Glutamatergic neuron (in vitro differentiated cells): ENCODE measurements at places on chromosomes 3 and 15. TPM values are rescaled to one million over a fixed set of nuclear protein-coding genes. Genes with fewer than 3 reads are reported as not detected.
A peak's percentile ranks its signal among the peaks of the same experiment; 100 is the strongest.

DNA sequence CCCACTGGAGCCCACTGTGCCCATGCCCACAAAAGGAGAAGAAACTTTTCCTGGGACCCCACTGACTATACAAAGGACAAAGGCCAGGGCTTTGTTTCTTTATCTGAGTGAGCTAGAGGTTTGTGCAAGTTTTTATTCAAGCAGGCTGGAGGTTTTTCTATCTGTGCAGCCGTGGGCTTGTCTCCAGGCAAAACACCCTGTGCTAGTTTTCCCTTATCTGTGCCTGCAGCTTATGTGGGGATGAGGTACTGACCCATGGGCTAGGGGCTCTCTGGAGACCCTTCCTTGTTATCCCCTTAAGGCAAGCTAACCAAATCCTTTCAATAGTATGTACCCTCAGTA is 545.5 kb downstream of the ZPLD1 start:
- no peak for DNase-seq

DNA sequence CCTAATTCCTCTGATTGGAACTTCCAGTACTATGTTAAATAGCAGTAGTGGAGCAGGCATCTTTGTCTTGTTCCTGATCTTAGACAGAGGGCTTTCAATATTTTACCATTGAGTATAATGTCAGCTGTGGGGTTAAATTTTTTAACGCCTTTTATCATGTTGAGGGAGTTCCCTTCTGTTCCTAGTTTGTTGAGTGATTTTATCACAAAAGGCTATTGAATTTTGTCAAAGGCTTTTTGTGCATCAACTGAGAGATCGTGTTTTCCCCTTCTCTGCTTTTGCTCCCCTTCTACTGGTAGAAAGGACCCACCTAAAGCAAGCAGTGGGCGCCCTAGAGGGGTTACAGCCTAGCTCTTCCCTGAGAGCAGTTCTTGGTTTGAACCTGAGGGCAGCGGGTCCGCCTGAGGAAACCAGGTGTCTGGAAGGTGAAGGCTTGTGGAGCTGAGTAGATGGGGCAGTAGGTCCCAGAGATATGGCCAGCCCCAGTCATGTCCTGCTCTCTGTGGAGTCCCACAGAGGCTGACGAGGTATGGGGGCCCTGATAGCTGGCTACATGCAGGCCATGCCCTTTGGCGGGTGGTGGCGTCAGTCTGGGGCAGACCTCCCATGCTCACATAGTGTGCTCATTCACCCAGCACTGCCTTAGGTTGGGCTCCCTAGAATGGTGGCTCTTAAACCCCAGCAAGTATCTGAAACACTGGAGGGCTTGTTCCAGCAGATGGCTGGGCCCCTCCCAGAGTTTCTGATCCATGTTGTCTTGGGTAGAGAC is 11.3 kb downstream of the HDAC11 start:
- no peak for DNase-seq

DNA sequence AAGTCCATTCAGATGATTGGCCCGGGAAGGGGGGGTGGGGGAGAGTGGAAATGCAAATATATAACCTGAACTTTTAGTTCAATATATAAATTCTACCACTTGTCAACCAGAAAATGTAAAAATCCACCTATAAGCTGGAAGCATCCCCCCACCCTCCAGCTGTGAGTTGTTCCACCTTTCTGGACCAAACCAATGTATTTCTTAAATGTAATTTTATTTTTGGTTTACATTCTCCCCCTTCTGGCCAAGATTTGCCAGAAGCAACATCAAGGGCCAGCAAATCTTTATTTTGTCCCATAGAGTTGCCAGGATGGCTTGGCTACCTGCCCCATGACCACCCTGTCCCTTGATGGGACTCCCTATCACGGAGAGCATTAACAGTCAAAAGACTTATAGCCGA is 545.7 kb downstream of the TBL1XR1 start:
- DNase-seq = no peak

- no peak for DNase-seq
Measured at GRCh38 chr3:69752241-69752640, 13.0 kb downstream of the MITF start.

DNA sequence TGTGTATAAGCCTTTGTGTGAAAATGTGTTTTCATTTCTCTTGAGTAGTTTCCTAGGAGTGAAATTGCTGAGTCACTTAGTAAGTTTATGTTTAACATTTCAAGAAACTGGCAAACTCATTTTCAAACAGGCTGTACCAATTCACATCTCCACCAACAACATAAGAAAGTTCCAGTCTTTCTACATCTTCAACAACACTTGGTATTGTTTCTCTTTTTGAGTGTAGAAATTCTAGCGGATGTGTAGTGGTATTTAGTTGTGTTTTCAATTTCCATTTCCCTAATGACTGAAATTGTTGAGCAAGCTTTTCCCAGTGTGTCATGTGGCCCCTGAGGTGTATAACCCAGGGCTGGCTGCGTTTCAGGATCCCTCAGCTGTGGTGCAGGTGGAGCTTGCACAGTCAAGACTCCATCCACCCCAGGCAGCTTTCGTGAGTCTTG is 258.5 kb downstream of the PDCD6IP start:
- no peak for DNase-seq

DNA sequence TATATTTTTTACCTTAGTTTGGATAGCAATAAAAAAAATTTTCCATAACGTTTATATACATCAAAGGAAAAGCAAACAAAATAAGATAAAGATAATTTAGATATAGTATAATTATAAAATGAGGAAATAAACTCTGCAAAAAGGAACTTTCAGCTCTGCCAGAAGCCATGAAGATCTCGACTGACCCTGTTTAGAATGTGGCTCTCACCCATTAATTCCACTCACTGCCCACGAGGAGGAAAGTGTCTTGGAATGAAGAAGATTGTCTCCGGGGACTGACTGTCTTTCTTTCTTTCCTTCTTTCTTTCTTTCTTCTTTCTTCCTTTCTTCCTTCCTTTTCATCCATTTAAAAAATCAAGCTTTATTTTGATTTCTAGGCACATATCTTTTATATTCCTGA is 20.1 kb upstream of the PRR20G start:
- no peak for DNase-seq

GRCh38 chr3:161356287-161356686 is 15.0 kb downstream of the SPTSSB start:
- no peak for DNase-seq

- DNase-seq = no peak
Measured at GRCh38 chr15:85778107-85778776, 16.5 kb downstream of the KLHL25 start.

DNA sequence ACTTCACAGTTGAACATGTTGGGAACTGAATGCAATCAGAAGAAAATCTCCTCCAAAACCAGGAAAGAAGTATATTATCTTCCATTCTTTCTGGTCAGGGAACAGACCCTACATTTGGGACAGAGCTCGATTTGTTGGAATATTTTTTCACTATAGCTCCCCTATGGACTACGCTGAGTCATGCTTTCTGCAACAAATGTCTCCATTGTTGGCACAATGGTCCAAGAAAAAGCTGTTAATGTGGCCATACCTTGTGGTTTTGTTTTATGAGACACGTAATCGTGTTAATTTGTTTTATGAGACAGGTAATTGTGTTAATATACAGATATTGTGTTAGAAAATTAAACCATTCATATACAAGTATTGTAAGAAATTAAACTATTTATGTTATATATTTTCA is 101.4 kb downstream of the TGFBR2 start:
- no peak for DNase-seq

- no peak for DNase-seq
Measured at GRCh38 chr3:46928282-46928681, 48.3 kb downstream of the CCDC12 start.

DNA sequence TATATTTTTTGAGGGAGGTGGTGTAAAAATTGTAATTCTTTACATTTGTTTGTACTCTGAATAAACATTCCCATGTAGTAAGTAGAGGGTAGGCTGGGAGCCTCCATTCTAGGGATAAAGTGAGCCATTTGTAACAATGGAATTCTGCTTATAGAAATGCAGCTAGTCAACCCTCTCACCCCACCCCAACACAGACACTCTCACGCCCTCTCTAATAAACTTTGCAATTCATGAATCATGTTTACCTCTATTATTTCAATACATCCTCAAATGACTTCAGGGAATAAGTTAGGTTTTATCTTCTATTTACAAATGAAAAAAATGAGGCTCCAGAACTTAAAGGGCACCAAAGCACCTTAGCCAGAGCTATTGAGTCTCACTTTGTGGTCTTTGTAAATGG is 56.5 kb upstream of the PDZRN3 start:
- no peak for DNase-seq

DNA sequence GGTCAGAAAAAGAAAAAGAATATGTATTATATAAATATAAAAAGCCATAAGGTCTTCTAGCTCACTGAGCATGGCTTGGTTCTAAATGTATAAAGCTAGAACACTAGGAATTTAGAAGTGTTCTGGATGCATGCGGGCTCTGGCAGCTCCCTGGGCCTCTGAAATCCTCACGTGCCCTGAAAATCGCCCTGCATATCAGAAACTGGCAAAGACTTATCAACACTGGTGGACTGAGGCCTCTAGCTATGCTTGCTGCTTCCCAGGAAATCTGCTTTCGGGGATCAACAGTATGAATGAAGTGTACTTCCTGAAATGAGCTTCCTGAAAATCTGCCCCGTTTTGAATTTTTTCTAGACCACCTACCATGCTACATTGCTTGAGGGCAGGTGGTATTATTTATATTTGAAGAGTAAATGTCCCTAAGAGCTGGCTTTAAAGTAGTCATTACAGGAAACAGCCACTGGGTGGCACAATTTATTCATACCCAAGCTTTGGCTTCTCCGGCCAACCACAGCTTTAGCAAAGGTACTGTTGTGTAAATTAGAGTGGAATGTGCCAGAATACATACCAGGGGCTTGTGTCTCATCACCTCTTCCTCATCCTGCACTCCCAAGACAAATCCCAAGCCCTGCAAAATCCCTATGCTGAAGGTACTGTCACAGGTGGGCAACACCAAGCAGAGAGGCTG is 17.7 kb downstream of the CRTAP start:
- peak; percentile 42 for DNase-seq

- DNase-seq = no peak
Measured at GRCh38 chr15:66452971-66453580, 44.5 kb downstream of the SNAPC5 start.

DNA sequence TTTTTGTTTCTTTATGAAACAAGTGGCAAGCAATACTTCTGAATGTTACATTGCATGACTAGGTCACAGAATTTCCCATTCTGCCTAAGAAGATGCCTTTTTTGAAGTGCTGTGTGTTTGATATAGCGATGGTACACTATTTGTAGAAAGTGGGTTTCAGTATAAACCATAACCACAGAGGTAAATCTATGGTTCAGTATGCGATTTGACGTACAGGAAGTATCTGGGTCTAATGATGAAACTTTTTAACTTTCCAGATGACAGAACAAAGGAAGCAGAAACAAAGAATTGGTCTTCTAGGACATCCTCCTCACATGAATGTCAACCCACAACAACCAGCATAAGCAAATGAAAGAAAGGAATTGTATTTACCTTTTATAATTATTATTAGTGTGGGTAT is 133.4 kb upstream of the BHLHE40 start:
- no peak for DNase-seq

- no peak for DNase-seq
Measured at GRCh38 chr3:4741404-4742307, 237.6 kb upstream of the BHLHE40 start.

DNA sequence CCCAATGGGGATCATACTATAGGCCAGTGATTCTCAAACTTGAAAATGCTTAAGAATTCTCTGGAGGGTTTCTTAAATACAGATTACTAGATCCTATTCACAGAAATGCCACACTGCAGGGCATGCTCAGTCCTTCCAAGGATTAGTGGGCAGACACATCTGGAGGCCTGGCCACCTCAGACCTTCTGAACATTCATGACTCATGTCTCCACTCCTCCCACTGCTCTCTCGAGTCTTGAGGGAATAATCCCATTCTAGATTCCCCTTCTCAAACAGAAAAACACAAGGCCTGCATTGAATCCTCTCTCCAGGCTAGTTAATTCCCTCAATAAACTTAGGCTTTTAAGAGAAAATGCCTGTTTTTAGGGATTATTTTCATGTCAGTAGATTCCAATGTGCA is 22.1 kb downstream of the ZNF621 start:
- DNase-seq = no peak

GRCh38 chr15:47407692-47408091 is 309.6 kb upstream of the SEMA6D start:
- DNase-seq = no peak

GRCh38 chr3:45952456-45952855 is 9.2 kb downstream of the CXCR6 start:
- no peak for DNase-seq

DNA sequence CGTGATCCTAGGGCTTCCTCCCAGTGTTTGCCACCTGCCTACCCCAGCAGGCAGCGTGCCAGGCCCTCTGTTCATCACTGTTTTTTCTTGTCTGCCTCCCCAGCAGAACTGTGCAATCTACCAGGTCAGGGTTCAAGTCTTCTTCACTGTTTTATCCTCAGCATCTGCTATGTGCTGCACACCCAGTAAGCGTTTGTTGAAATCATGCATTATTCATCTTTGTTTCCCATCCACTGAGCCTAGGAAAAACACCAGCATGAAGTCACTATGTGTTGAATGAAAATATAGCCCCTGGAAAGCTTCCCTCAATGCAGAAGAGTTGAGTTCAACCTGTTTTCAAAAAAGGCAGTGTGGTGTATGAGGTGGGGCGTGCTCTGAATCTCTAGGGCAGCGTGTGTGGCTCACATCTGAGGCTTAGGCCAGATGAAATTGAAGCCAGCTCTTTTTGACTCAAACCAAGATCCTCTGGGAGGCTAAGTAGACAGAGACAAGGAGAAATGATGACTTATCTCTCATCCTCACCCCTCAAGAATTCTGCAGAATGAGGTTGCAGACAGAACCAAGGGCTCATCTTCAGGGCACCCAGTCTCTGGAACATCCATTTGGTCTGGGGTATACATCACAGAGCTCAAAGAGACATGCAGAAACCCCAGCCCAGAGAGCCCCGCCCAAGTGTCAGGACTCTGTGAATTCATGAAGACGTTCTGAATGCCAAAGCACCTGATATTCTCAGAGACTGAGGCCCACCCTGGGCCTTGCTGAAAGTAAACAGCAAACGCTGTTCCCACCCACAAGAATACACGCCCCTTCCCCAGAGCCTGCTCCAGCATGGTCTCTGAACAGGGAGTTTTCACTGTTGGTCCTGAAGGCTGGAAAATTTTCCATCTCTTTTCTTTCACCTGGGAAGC is 5.7 kb upstream of the CAV3 start:
- DNase-seq = no peak

- no peak for DNase-seq
Measured at GRCh38 chr3:169509780-169510692, 153.5 kb downstream of the MECOM start.

GRCh38 chr3:178703268-178703975 is 167.2 kb downstream of the KCNMB2 start:
- DNase-seq = no peak

ZMYND10 gene
- 1.3 TPM for total RNA-seq

CHDH gene
- 0.61 TPM for total RNA-seq

B3GALNT1 gene
- total RNA-seq = 2.6 TPM

GRAMD2A gene
- total RNA-seq = not detected

SPINT1 gene
- total RNA-seq = 6.0 TPM

TF gene
- 2.3 TPM for total RNA-seq

PDCD6IP gene
- 226 TPM for total RNA-seq

SHISA5 gene
- total RNA-seq = 261 TPM

GNAT1 gene
- not detected for total RNA-seq

APBA2 gene
- total RNA-seq = 166 TPM

RAD51 gene
- total RNA-seq = 5.0 TPM

TMEM266 gene
- 1.3 TPM for total RNA-seq

ARMC8 gene
- 54.4 TPM for total RNA-seq
